Activated naive CD8-positive, alpha-beta T cell treated with anti-CD3 and anti-CD28 coated beads for 36 hours (primary cell): ENCODE measurements at places on chromosomes 5 and 9. TPM values are rescaled to one million over a fixed set of nuclear protein-coding genes. Genes with fewer than 3 reads are reported as not detected.
A peak's percentile ranks its signal among the peaks of the same experiment; 100 is the strongest.

GRCh38 chr9:91379426-91379825 is 17.7 kb upstream of the AUH start:
- H3K4me1 ChIP-seq: no peaks in the 10 kb centered on the region
- DNase-seq: no peak
- H3K27me3 ChIP-seq: peaks cover 34% of the 10 kb centered on the region
- H3K4me3 ChIP-seq: no peak overlapping the region
- peaks cover 6% of the 10 kb centered on the region for H3K36me3 ChIP-seq
- no peak overlapping the region for H3K27ac ChIP-seq

GRCh38 chr5:95763941-95764340 is 32.8 kb downstream of the RHOBTB3 start:
- H3K4me1 ChIP-seq: peaks cover 23% of the 10 kb centered on the region
- DNase-seq: no peak
- no peak overlapping the region for H3K27ac ChIP-seq
- no peaks in the 10 kb centered on the region for H3K36me3 ChIP-seq
- no peaks in the 10 kb centered on the region for H3K27me3 ChIP-seq

DNA sequence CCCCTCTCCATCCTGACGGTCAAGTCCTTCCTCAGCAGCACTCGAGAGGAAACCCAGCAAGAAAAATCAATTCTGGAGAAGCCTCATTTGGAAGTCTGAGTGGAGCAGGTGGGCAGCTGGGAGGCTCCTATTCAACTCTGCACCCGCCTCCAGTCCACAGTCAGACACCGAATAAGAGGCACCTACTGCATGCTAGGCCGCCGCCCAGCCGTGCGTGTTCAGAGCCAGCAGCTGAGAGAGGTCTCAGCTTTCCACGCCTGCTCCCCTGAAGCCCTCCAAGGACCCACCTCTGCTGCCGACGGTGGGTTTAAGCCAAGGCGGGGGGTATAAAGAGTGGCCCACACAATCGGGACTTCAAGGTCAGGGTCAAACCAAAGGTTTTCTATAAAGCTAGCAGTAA is 41.9 kb downstream of the VAV2 start:
- no peak overlapping the region for H3K27ac ChIP-seq
- no peaks in the 10 kb centered on the region for H3K36me3 ChIP-seq
- no peak for DNase-seq
- H3K27me3 ChIP-seq: no peaks in the 10 kb centered on the region

DNA sequence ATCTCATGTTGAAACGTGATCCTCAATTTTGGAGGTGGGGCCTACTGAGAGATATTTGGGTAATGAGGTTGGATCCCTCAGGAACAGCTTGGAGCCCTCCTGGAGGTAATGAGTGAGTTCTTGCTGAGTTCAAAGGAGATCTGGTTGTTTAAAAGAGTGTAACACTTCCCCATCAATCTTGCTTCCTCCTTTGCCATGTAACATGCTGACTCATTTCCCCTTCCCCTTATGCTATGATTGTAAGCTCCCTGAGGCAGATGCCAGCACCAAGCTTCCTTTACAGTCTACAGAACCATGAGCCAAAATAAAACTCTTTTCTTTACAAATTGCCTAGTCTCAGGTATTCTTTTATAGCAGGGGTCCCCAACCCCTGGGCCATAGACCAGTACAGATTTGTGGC is 352.3 kb downstream of the SLCO4C1 start:
- H3K36me3 ChIP-seq: no peaks in the 10 kb centered on the region
- DNase-seq: no peak
- H3K27ac ChIP-seq: no peak overlapping the region
- no peak overlapping the region for H3K4me3 ChIP-seq
- no peaks in the 10 kb centered on the region for H3K27me3 ChIP-seq

- H3K4me3 ChIP-seq: no peak overlapping the region
- no peaks in the 10 kb centered on the region for H3K36me3 ChIP-seq
- H3K4me1 ChIP-seq: no peaks in the 10 kb centered on the region
- H3K27me3 ChIP-seq: no peaks in the 10 kb centered on the region
Measured at GRCh38 chr9:27659001-27659400, 85.7 kb upstream of the C9orf72 start.

GRCh38 chr5:178281331-178281730 is 48.7 kb upstream of the PHYKPL start:
- no peaks in the 10 kb centered on the region for H3K36me3 ChIP-seq

DNA sequence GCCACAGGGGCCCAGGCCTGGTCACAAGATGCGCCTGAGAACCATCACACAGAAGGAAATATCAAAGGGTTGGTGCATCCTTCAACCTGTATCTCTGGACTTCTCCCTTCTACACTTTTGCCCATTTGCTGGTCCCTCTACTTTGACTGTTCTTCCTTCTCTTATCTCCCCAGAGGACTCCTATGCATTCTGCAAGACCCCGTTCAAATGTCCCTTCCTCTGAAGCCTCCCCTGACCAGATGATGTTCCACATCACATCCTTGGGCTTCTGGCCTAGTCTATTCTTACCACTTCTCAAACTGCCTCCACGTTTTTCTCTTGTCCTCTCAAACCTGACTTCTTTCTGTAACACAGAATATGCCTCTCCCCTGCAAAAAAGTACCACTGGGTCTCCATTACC is 34.3 kb downstream of the STK10 start:
- DNase-seq: no peak
- H3K4me3 ChIP-seq: no peak overlapping the region
- peak overlapping the region; percentile 60 for H3K27ac ChIP-seq

- no peaks in the 10 kb centered on the region for H3K36me3 ChIP-seq
- H3K27ac ChIP-seq: no peak overlapping the region
- H3K4me1 ChIP-seq: no peaks in the 10 kb centered on the region
- no peaks in the 10 kb centered on the region for H3K27me3 ChIP-seq
- DNase-seq: no peak
- no peak overlapping the region for H3K4me3 ChIP-seq
Measured at GRCh38 chr9:136019041-136019680, 58.0 kb upstream of the UBAC1 start.

- no peak for DNase-seq
- no peaks in the 10 kb centered on the region for H3K36me3 ChIP-seq
- H3K27me3 ChIP-seq: peaks cover 10% of the 10 kb centered on the region
- no peaks in the 10 kb centered on the region for H3K4me1 ChIP-seq
Measured at GRCh38 chr5:178514851-178515418, 75.3 kb downstream of the COL23A1 start.

DNA sequence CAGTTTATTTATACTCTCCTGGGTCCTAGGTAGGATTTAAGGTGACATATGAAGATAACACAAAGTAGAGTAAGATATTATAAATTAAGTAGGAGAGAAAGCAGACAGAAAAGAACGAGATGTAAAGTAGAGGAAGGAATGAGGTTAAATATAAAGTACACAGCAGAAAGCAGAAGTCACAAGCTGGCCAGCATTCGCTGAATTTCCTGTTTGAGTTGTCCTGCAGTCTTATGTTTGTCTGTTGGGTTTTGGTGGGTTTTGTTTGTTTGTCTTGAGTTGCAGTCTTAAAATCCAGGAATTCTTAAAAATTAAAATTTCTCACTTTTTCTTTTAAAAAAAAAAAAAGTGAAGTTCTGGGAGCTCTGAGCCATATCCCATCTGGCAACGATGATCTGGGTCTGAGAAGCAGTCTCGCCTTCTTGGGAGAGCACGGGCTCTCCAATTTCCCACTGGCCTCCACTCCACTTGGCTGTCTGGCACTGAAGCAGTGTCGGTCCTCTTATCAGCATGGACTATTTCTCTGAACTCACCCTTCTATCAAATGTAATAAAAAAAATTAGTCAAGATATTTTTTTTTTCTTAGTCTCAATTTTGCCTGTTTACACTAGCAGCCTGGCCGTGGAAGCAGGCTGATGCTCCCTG is 2.0 kb downstream of the S100Z start:
- H3K36me3 ChIP-seq: peaks cover 15% of the 10 kb centered on the region
- H3K27me3 ChIP-seq: no peaks in the 10 kb centered on the region
- no peak overlapping the region for H3K27ac ChIP-seq

GRCh38 chr5:113340537-113340936 is 94.3 kb downstream of the TSSK1B start:
- no peak overlapping the region for H3K27ac ChIP-seq
- DNase-seq: no peak
- H3K36me3 ChIP-seq: no peaks in the 10 kb centered on the region
- no peak overlapping the region for H3K4me3 ChIP-seq
- peaks cover 29% of the 10 kb centered on the region for H3K27me3 ChIP-seq

GRCh38 chr5:112958093-112959088 is 18.2 kb upstream of the DCP2 start:
- peaks cover 3% of the 10 kb centered on the region for H3K27me3 ChIP-seq
- H3K27ac ChIP-seq: no peak overlapping the region
- peaks cover 16% of the 10 kb centered on the region for H3K4me1 ChIP-seq
- H3K4me3 ChIP-seq: no peak overlapping the region
- peak; percentile 7 for DNase-seq
- no peaks in the 10 kb centered on the region for H3K36me3 ChIP-seq

GRCh38 chr5:122180863-122181548 is 51.7 kb downstream of the ZNF474 start:
- H3K4me1 ChIP-seq: peaks cover 9% of the 10 kb centered on the region
- no peaks in the 10 kb centered on the region for H3K36me3 ChIP-seq
- DNase-seq: no peak
- H3K27me3 ChIP-seq: peaks cover 15% of the 10 kb centered on the region
- H3K27ac ChIP-seq: no peak overlapping the region

GRCh38 chr5:146340260-146341081 is 1.8 kb downstream of the POU4F3 start:
- DNase-seq: no peak
- no peak overlapping the region for H3K27ac ChIP-seq
- peaks cover 18% of the 10 kb centered on the region for H3K4me1 ChIP-seq

DNA sequence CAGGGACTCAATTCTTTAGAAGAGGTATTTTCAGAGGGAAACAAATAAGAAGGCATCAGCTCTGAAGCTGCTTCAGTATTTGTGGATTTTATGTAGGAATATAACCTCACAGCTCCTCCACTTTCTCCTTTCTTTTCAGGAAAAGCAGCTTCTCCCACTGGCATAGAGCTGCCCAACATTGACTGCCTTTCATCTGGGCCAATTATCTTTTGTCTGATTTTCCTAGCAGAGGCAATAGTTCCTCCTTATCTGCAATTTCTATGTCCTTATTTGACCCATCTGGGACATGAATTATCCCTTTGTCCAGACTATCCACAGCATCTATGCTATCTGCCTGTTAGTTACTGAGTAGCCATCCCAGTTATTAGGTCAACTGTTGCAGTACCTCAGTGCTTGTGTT is 1671.2 kb upstream of the ACO1 start:
- no peaks in the 10 kb centered on the region for H3K36me3 ChIP-seq
- H3K27me3 ChIP-seq: no peaks in the 10 kb centered on the region
- H3K27ac ChIP-seq: no peak overlapping the region
- H3K4me1 ChIP-seq: no peaks in the 10 kb centered on the region

DNA sequence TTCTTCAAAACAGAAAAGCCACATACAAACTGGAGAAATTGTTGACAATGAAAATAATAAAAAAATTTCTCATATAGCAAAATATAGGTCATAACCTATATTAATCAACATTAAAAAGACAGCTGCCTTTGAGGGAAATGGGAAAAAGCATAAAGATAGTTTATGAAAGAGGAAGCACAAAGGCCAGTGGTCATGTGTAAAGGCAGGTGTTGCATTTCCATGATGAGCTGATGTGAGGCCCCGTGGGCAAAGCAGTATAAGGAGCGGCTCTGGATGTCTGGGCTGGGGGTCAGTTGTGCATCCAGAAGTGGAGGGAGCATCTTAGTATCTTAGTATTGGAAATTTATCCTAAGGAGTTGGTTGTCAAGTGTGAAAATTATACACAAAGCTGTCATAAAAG is 18.3 kb downstream of the NDUFS6 start:
- no peaks in the 10 kb centered on the region for H3K4me1 ChIP-seq
- H3K36me3 ChIP-seq: peaks cover 38% of the 10 kb centered on the region
- H3K27me3 ChIP-seq: no peaks in the 10 kb centered on the region
- no peak for DNase-seq
- H3K27ac ChIP-seq: no peak overlapping the region
- no peak overlapping the region for H3K4me3 ChIP-seq

DNA sequence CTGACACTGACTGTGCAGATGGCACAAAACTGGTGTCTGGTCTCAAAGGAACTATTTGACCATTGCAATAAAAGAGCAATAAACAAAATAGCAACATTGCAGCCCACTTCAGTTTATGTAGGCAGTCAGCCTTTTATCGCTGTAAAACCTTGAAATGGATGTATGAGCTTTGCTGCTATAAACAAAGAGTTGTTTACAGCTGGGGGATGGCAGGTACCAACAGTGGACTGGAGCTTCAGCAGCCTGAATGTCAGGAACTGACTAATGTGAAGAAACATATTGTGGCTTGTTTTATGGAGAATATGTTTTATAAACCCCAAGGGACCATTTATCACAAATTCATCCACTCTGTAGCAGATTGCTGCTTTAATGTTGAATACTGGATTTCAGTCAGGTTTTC is 78.0 kb downstream of the PTPRD start:
- no peaks in the 10 kb centered on the region for H3K4me1 ChIP-seq
- no peak overlapping the region for H3K27ac ChIP-seq
- no peak overlapping the region for H3K4me3 ChIP-seq
- no peak for DNase-seq
- H3K36me3 ChIP-seq: no peaks in the 10 kb centered on the region

GRCh38 chr9:120946259-120946658 is 19.7 kb upstream of the TRAF1 start:
- no peaks in the 10 kb centered on the region for H3K4me1 ChIP-seq
- no peak overlapping the region for H3K27ac ChIP-seq
- no peak overlapping the region for H3K4me3 ChIP-seq
- DNase-seq: no peak
- no peaks in the 10 kb centered on the region for H3K27me3 ChIP-seq

GRCh38 chr5:2039180-2039531 is 156.4 kb upstream of the IRX4 start:
- no peak for DNase-seq
- H3K27me3 ChIP-seq: peaks cover 30% of the 10 kb centered on the region
- no peaks in the 10 kb centered on the region for H3K4me1 ChIP-seq

GRCh38 chr9:3138231-3139229 is 294.6 kb upstream of the PUM3 start:
- peaks cover 33% of the 10 kb centered on the region for H3K27me3 ChIP-seq
- DNase-seq: no peak
- no peaks in the 10 kb centered on the region for H3K4me1 ChIP-seq

DNA sequence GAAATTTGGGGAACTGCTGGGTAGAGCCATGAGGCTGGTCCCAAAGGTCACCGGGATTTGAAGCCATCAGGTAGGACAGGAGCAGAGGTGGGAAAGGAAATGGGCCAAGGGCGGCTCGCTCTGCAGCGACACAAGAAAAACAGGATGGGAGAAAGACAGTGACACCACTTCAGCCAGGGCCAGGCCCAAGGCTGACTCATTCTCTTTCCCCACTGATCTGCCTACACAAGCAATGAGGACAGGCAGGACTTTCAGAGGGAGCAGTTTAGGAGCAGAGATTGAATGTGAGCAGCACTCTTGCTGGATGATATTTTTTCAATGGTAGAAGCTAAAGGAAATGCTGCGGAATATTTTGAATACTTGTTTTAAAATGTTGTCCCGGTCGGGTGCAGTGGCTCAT is 3.5 kb downstream of the RUFY1 start:
- DNase-seq: no peak
- peak overlapping the region; percentile 46 for H3K27ac ChIP-seq
- no peak overlapping the region for H3K4me3 ChIP-seq

SFXN1 gene
- 506 TPM for total RNA-seq

KIF24 gene
- total RNA-seq: 6.2 TPM

PFN3 gene
- not detected for total RNA-seq

IRX2 gene
- total RNA-seq: not detected

HTR1A gene
- total RNA-seq: not detected

ANKRD18B gene
- 0.14 TPM for total RNA-seq

TRIM36 gene
- 0.04 TPM for total RNA-seq

PAM gene
- total RNA-seq: 54.0 TPM

ORM2 gene
- not detected for total RNA-seq

ANKRD31 gene
- total RNA-seq: 0.99 TPM

FYB1 gene
- 71.3 TPM for total RNA-seq

TRIM7 gene
- 0.62 TPM for total RNA-seq

ANKRD34B gene
- total RNA-seq: not detected

SMIM32 gene
- total RNA-seq: not detected

MYOZ3 gene
- total RNA-seq: 0.06 TPM

FOXI1 gene
- not detected for total RNA-seq
